Central memory CD4-positive, alpha-beta T cell (primary cell): ENCODE measurements at places on chromosomes 3 and 15.

- DNase-seq: no peak
These were observed 665 bp downstream of the PIGB start for GRCh38 chr15:55319537-55320237.

DNA sequence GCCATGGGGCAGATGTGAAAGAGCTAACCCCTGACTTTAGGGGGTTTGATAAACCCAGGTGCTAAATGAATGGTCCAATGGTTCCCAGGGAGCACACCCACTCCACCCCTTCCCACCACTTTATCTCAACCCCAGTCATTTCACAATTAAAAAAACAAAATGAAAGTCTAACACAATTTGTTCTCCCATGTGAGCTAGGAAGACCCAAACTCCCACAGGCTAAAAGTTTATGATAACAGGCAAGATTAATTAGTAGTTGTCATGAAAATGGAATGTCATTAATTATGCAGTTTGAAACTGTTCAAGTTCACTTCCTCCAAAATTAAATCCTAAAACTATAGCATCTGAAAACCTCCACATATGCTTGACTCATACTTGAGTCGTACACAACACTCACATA, 63.3 kb upstream of the TPM1 start:
- DNase-seq: no peak

GRCh38 chr3:23183731-23184130, 19.4 kb upstream of the UBE2E2 start:
- no peak for DNase-seq

DNA sequence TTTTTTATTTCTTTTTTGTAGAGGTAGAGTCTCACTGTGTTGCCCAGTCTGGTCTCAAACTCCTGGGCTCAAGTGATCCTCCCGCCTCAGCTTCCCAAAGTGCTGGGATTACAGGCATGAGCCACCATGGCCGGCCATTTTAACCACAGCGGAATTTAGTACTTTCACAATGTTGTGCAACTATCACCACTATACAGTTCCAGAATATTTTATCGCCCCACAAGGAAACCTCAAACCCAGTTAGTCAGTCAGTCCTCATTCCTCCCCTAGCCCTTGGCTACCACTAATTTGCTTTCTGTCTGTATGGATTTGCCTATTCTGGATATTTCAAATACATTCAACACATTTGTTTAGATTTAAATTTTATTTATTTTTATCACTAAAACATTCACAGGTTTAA, 15.5 kb upstream of the HOMER2 start:
- DNase-seq: no peak

GRCh38 chr3:134638385-134639030, 12.3 kb downstream of the KY start:
- DNase-seq: no peak
